Activated T-helper 9 cell treated with anti-CD3 and anti-CD28 coated beads, Interleukin-2, amount 50 U/mL, for 16 hours (primary cell): ENCODE measurements at places on chromosomes 3 and 15.
A peak's percentile ranks its signal among the peaks of the same experiment; 100 is the strongest.

- no peak for DNase-seq
These were observed 34.5 kb upstream of the NR2E3 start for GRCh38 chr15:71775856-71776255.

GRCh38 chr3:155391551-155391958, 98.1 kb upstream of the STRIT1 start:
- DNase-seq, result no peak

DNA sequence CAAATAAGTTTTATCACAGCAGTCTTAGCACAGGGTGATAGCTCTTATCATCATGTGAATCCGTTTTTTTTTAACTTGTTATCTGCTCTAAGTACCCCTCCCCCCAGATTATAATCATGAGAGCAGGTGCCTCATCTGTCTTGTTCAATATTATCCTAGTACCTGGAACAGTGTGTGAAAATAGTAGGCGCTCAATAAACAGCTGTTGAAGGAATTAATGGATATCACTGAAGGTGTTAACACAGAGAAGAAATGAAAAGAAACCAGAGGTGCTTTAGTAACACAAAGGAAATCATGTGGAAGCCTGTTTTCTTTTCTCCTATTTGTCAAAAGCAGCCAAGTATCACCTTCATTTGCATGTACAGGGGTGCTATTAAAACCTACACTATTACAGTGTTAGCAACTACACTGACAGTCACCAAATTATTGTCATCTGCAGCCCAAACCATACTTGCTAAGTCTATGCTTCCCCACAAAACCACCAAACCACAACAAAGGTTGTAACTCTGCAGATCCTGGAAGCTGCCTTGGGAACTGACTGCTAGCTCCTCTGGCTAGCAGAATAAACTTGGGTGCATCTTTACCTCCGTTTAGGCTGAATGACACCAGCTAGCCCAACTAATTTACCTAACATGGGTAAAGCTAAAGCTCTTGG, 2.9 kb downstream of the XPC start:
- DNase-seq, result peak; percentile 17

DNA sequence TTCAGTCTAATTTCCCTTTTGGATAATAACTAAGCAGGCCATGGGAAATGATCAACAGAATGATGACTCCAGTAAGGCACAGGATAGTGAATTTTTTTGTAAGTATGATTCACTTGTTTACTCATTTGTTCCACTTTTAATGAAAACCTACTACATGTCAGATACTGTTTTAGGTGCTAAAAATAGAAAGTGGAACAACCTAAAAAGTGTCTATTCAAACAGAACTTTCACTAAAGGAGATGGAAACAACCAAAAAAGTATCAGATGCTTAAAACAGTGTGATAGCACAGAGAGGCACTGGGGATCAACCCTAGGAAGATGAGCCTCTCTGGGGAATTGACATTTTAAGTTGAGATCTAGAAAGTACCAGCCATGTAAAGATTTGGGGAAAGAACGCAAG, 11.1 kb downstream of the RYK start:
- no peak for DNase-seq

DNA sequence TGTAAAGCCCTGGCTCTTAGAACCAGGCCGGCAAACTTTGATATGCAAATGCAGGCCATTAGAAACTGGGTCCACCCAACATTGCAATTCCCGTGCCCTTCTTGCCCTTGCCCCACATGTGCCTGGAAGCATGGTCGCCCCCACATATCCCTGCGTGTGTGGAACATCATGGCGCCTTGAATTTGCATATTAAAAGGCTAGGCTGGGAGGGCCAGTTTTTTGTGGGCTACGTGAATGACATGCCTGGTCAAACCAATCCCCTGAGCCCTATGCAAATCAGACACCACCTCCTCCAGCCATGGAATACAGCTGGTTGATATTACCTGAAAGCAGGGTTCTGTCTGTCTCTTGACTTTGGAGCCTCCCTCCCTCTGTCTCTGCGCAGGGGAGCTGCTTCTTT, 58.7 kb upstream of the ARHGEF26 start:
- no peak for DNase-seq

- DNase-seq, result no peak
These were observed 11.7 kb upstream of the CD47 start for GRCh38 chr3:108102420-108103039.

- no peak for DNase-seq
These were observed 242.3 kb downstream of the TLE3 start for GRCh38 chr15:69855258-69856000.

- DNase-seq, result no peak
These were observed 255.3 kb upstream of the UBE2E2 start for GRCh38 chr3:22947851-22948250.

DNA sequence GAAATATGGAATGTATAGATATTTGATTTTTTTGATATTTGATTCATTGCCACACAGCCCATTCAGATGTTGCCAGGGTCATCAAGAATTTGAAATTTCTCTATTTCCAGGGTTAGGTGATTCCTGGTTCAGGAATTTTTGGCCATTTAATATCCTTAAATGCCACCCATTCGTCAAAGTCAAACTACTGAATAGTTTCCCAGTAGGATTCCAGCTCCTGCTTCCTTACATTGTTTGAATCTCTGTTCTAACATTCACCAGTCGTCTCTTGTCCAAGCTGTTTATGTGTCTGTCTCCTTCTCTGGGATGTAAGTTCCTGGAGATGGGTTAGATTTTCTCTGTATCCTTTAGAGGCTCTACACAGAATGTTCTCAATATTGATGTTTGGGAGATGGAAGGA, 124.9 kb upstream of the TLE3 start:
- no peak for DNase-seq

- no peak for DNase-seq
These were observed 191.8 kb upstream of the SUCLG2 start for GRCh38 chr3:67846166-67846565.

DNA sequence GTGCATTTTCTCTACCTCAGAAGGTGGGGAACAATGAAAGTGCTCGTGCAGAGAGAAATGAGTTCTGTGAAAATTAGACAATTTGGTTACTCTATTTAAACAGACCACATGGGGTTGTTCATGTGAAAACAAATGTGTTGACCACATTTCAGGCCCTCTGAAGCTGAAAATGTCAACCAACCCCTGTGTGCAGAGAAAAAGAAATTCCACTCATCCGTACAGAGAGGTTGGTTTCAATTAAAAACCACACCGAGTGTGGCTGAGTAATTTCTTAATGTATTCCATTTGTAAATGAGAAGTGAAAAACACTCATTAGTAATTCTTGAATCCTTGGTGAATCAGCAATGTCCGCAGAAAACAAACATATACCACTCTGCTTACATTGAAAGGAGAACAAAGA, 46.9 kb upstream of the SLC7A14 start:
- no peak for DNase-seq

DNA sequence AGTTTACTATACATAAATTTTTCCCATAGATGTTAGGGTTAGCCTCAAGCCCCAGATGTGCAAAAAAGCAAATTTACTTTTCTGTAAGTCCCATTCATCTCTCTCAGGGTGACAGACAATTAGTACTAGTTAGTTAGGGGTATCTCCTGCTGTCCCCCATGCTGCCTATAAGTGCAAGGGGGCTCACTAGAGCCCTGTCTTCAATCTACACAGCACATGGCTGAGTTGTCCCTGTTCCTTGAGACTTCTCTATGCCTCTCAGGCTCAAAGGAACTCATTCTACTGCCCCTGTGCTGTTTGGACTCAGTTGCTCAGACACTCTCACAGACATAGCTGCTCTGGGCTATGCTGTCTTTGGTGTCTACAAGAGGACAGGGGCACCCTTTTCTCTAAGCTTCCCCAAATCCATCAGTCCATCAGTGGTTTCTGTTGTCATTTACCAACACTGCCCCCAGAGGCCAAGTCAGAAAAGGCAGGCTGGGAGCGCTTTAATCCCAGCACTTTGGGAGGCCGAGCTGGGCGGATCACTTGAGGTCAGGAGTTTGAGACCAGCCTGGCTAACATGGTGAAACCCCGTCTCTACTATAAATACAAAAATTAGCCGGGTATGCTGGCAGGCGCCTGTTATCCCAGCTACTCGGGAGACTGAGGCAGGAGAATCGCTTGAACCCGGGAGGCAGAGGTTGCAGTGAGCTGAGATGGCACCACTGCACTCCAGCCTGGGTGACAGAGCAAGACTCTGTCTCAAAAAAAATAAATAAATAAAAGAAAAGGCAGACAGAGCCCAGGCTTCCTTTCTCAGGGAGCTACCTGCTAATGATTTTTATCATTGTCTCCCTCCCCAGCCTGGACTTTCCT, 31.4 kb upstream of the PRTG start:
- DNase-seq, result peak; percentile 4

DNA sequence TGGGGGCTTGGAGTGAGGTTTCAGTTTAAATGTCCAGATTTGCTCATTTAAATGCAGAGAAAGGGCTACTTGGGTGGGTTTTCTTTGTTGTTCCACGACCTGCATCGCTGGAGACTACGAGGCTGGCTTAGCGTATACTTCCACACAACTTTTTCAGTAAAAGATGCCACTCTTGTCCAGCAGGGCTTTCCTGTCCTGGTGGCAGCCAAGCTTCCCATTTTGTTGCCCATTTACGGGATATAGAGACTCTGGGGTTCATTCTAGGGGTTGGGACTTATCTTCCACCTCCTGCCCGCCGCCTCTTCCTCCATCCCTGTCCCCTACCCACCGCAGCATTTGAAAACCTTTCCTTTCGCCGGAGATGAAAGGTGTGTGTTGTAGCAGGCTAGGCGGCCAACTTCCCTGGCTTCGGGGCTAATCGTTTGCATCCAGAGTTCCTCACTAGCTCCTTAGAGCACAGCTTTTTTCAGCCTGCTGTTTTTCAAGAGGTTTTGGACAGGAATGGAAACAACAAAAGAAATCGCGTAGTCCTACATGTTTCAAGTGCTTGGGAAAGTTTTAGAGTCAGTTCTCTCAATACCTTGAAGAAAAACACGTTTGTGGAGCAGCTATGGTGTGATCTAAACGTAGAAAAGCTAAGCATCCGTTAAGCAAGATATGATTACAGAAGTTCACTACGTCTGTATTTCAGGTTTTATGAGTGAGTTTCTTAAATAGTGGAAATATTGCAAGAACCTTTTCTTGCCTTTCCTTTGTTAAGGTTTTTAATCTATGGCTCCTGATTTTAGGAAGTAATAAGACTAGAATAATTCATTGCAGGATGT, 843 bp downstream of the CHRNA5 start:
- no peak for DNase-seq

DNA sequence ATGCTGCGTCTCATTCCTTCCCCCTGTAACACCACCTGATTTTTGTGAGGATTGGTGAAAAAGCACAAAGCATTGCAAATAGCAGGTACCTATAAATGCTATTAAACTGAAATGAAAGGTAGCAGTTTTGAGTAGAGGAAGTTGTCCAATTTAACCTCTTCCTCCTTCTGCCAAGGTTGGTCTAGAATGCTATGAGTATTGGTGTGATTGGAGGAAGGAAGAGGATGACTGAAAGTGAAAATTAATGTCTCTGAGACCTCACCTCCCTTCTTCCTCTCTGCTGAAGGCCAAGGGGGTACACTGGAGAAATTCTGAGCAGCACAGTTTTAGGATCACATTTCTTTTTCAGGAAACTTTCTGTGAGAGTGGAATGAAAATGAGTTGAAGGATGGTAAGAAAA, 94.4 kb downstream of the DTWD1 start:
- DNase-seq, result no peak

DNA sequence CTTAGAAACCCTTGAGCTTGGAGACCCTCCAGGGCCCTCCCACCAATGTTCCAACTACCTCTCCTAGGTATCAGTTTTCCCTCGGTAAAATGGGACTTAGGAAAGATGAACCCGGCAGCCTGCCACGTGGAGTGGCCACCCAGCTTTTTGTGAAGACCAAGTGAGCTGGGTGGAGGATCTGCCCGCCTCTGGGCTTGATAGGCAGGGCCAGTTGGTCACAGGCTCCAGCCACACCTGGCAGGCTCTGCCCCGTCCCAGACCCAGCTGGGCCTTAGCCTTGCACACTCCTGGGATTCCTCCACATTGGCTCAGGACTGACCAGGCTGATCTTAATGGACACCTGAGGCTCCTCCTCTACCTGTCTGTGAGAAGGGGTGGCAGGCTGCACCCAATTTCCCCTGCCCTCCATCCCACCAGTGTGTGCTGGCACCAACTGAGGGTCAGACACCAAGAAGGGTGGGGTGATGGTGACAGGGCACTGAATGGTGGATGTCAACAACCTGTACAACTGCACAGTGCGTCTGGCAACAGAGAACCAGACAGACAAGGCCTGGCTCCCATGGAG, 761 bp upstream of the GRIP2 start:
- DNase-seq, result no peak

- no peak for DNase-seq
These were observed 49.1 kb downstream of the CCK start for GRCh38 chr3:42216931-42217333.

DNA sequence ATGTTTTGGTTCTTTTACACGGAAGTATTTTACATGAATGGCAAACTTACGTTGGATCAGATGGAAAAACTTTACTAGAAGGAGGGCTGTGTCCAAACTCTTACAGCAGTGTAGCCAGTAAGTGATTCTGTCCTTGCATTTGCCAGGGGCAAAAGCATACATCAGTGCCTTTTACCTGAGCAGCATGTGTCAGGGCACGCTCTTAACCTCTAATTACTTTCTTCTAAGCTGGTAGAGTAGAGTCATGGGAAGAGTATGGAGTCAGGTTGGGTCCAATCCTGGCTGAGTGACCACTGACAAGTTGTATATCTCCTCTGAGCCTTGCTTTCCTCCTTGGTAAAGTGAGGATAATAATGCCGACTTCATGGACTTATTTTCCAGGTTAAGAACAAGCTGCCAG, 47.1 kb downstream of the RYR3 start:
- DNase-seq, result no peak

- no peak for DNase-seq
These were observed at the start of gene WWTR1 for GRCh38 chr3:149657926-149658743. TSS of gene WWTR1 (minus strand) at chr3:149658025. CDS start at chr3:149657306, 719 bp downstream.

- no peak for DNase-seq
These were observed 26.4 kb downstream of the USP3 start for GRCh38 chr15:63530752-63531299.

GRCh38 chr3:74384159-74384558, 230.3 kb downstream of the CNTN3 start:
- DNase-seq, result no peak

GRCh38 chr3:82475306-82475705, 713.9 kb upstream of the GBE1 start:
- DNase-seq, result no peak

GRCh38 chr15:29937956-29938355, 115.7 kb upstream of the TJP1 start:
- no peak for DNase-seq

- no peak for DNase-seq
These were observed 10.8 kb downstream of the LYSMD4 start for GRCh38 chr15:99722406-99722805.

DNA sequence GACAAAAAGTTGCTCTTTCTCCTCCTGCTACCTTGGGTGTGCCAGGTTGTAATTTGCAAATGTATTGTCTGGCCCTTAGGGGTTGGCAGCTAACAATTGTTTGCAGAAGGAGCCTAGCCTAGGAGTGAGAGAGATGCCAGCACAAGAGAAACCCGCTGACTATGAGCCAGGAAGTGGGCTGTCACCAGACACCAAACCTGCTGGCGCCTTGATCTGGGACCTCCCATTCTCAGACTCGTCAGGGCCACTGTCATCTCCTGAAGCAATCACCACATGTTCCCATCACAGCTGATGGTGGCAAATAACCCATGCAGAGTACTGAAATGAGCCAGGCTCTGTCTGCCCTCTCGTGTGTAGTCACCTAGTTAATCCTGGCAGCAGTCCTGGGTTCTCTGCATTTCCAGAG, 406.4 kb upstream of the NPAP1 start:
- no peak for DNase-seq
